ENCODE measurements at places on chromosomes 3 and 15.

GRCh38 chr3:169034401-169034800, 629.1 kb downstream of the MECOM start:
- DNase-seq = no peak

- DNase-seq = no peak
Observed at GRCh38 chr3:196288141-196288460, 575 bp upstream of the PCYT1A start.

DNA sequence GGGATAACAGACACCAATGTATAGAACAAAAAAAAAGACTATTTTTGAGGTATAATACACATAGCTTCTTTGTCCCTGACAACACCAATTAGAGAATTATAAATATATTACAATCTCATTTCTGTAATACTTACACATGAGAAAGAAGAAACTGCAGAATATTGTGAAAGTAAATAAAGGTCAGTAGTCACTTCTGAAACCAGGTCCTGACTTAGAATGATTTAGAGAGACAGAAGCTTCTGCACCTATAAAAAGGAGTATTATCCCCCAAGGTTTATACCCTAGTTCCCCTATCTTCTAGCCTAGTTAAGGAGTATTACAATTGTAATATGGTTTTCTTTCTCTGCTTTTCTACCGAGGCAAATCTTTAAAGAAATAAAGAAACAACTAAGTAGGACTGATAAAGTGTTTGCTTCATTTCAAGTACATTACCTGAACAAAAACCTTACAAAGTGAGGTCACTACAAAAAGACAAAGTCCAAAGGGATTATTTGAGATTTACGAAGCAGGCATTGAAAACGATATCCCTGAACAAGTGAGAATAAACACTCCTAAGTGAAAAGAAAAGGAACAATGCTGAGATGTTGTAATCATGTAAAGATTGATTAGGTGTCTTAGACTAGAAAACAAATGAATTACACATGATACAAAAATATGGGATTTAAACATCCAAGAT, 103.0 kb downstream of the GBE1 start:
- no peak for DNase-seq

GRCh38 chr3:173976281-173976680, 578.7 kb downstream of the NLGN1 start:
- no peak for DNase-seq

- DNase-seq = no peak
Observed at GRCh38 chr3:140166861-140167599, 232.0 kb downstream of the CLSTN2 start.

DNA sequence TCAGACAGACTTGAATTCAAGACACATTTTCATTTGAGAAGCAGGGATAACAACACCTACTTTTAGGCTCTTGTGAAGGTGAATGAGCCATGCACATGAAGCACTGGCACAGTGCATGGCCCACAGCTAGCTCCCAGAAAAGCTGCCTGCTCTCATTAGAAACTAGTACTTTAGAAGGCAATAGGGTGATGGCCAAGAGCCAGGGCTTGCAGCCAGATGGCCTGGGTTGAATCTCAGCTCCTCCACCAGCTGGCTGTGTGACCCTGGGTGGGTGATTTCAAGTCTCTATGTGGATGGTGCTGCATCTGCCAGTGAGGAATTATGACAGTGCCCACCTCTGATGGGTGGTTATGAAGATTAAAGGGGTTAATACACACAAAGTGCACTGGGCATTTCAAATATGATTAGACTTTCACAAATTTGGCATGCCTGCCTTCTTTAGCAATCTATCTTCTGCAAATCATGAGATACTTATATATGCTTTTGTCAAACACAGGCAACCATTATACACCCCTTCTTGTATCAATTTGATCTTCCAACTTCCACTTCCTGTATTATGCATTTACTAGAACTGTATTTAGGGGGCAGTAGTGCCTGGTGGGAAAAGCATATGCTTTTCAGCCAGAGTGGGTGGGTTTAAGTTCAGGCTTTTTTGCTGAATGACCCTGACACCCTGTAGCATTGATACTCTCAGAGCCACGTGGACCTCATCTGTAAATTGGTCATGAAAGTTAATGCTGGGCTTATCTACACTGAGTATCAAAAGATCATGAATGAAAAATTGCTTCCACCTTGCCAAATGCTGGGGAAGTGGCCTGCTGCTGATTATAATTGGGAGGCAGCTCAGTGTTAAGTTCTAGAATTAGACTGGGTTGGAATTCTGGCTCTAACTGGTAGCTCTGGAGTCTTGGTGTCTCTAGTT, 34.7 kb upstream of the RBP1 start:
- no peak for DNase-seq

GRCh38 chr15:94205366-94205765, 26.0 kb upstream of the MCTP2 start:
- peak; percentile 7 for DNase-seq

DNA sequence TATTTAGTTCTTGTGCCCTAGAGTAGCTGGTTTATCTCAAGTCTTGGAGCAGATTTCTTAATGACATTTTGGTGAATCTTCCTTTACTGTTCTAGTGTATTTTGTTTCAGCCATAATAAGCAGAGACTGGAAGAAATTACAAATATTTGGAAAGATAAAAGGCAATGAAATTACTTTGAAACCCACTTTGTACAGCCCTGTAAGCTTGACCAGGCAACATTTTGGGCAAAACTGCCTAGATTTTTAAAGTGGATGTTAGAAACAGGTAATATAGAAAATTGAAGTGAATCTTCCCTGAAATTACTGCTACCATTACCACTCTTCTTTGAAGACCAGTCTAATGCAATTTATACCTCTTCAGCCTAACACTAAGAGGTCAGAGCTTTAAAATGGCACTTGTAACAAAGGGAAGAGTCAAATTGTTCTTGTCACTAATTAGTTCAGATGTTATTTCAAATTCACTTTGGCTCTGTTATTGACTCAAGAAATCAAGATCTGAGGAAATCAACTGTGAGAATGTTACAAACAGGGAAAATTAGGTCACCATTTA, 589.4 kb downstream of the NLGN1 start:
- DNase-seq = no peak
